Activated T-helper 1 cell treated with anti-CD3 and anti-CD28 coated beads, Interleukin-2, amount 50 U/mL, for 16 hours (primary cell): ENCODE measurements at places on chromosomes 6 and 20.

DNA sequence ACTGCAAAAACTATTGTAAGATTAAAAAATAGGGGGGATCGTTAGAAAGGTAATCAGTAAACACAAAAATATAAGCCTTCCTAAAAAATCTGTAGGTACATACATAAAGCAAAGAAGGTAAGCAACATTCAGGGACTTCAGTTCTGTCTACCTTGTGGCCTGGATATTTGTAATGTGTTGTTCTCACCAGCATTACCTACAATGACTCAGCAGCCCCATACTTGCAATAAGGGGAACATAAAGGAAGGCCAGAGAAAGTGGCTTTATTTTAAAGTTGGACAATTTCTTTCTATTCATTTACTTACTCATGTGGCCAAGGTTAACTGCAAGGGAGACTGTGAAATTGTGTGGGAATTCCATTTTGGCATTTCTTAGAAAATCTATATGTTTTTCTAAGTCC lies 277.2 kb upstream of the PREP start:
- DNase-seq = no peak

GRCh38 chr6:33391922-33392594 lies 435 bp downstream of the KIFC1 start:
- DNase-seq = no peak

- DNase-seq = no peak
Observed at GRCh38 chr6:120262354-120262753, 912.8 kb upstream of the MAN1A1 start.

DNA sequence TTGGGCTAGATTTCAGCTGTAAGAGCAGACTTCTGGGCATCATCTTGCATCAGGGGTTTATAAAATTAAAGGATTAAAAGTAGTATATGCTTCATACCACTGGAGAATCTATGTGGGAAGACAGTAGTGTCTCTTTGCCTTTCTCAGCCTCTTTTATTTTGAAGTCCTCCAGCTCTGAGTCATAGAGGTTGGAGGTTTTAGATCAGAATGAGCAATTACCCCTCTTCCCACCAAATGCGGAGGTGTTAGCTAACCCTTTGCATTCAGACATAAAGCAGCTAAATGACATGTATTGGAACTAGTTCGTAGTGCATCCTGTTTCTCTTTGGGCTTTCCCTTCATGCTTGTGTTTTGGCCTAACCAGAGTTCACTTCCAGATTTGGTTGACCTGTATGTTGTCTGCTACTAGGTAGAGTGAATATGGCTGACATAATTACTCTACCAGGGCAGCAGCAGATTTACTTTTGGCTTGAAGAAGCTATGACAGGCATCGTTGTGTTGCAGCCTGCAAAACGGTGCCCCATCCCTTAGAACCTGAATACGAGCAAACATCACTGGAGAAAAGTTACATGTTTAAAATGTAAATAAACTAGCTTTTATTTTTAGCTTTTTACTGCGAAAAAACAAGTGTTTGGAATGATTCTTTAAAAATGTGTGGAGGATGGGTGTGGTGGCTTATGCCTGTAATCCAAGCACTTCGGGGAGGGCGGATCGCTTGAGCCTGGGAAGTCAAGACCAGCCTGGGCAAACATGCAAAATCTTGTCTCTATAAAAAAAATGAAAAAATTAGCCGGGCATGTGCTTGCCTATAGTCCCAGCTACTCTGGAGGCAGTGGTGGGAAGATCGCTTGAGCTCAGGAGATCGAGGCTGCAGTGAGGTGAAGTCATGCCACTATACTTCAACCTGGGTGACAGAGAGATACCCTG lies 82.2 kb downstream of the MYO6 start:
- no peak for DNase-seq
